ENCODE measurements at places on chromosomes 12 and 14.

GRCh38 chr14:100292301-100292775 is 13.9 kb downstream of the SLC25A29 start:
- no peak for DNase-seq

DNA sequence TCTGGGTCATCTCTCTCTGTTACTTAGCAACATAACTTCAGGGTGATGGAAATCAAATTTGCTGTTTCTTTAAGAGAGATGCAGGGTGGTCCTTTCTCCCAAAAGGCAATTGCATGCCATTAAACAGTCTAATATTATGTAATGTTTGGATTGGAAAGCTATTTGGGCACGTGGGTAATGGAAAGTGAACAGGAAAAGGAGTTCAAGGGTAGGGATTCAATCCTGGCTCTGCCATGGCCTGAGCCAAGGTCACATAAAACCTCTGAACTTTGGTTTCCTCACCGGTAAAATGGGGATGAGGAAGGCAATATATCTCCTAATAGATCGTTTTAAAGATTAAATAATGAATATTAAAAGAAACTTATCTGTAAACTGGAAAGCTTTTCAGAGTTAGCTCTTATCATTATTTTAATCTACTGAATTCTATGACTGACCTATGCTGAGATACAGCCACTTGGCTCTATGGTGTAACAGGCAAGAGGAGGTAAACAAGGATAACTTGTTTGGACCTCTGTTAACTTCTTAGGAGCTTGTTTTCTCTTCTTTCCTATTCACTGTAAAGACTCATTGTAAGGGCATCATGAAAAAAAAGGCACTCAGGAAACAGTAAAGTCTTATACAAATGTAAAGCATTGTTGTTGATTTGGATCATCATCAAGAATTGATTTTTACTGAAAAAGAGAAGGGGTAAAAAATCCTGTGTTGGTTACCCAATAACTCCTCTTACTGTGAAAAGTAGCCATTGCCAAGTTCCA is 55.7 kb upstream of the OVCH1 start:
- peak; percentile 29 for DNase-seq

GRCh38 chr12:108730365-108731104 is 783 bp downstream of the CORO1C start:
- DNase-seq, result no peak

- no peak for DNase-seq
Measured at GRCh38 chr12:69540987-69541386, 44.3 kb upstream of the CCT2 start.

- no peak for DNase-seq
Measured at GRCh38 chr12:47801904-47802246, 17.8 kb downstream of the HDAC7 start.

GRCh38 chr14:34222867-34223266 is 239.2 kb downstream of the SPTSSA start:
- no peak for DNase-seq

GRCh38 chr14:69242311-69243224 is 17.4 kb upstream of the GALNT16 start:
- peak; percentile 82 for DNase-seq

DNA sequence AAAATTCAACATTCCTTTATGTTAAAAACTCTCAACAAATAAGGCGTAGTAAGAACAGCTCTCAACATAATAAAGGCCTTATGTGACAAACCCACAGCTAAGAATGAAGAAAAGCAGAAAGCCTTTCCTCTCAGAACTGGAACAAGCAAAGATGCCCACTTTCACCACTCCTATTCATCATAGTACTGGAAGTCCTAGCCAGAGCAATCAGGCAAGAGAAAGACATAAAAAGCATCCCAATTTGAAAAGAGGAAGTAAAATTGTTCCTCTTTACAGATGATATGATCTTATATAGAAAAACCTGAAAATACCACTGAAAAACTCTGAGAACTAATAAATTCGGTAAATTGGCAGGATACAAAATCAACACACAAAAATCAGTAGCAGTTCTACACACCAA is 52.1 kb downstream of the STON2 start:
- DNase-seq, result no peak

DNA sequence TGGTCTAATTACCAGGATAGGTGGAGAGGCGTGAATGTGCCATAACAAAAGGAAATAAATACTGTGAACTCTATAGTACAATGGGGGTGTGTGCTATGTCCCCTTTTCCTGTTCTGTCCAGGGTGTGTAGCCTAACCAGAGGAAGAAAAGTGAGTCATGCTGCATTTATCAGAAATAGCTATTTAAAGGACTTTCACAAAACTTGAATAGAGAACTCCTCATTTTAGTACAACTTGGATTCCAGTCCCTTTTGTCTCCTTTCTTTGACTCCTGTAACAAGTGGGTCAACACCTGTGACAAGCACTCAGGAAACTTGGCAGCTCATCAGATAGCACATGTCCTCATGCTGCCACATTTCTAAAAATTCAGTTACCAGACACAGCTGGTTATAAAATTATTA is 123.4 kb downstream of the CCDC91 start:
- no peak for DNase-seq

DNA sequence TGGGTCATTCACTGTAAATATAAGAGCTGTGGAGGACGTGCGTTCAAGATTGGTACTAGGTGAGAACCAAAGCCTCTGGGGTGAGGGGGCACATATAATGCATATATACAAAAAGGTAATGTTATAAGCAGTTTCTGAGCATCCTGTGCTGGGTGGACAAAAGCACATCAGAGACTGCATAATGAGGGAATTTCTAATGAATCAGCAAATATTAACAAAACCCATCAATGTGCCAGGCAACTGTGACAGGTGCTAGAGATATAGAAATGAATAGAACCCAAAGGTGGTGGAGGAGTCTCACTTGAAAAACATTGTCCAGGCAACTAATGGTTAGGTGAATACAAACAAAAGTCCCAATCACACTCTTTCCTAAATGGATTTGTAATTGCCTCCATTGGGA is 74.7 kb downstream of the GPR65 start:
- DNase-seq, result no peak

DNA sequence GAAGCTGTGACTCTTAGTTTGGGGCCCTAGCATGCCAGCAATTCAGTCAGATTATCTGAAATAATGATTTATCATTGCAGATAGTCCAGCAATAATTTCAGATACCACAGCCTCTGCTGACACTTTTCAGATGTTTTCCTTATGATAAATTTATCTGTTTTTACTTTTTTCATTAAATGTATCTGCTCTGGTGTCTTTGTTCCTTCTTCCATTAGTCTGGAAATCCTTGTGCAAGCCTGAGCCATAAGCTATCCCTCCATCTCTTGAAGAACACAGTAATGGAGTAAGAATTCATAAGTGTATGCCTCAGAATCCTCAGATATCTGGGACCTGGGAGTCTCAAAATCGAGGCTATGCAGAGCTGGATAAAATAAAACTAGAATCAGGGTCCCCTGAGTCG is 146.4 kb upstream of the KRR1 start:
- DNase-seq, result no peak

- no peak for DNase-seq
Measured at GRCh38 chr12:121515615-121516014, 65.2 kb downstream of the KDM2B start.

GRCh38 chr12:13377698-13378097 is 181.2 kb downstream of the EMP1 start:
- no peak for DNase-seq

- DNase-seq, result no peak
Measured at GRCh38 chr12:65014504-65015271, 106.4 kb downstream of the WIF1 start.

- no peak for DNase-seq
Measured at GRCh38 chr12:19962192-19962591, 406.1 kb upstream of the PDE3A start.

DNA sequence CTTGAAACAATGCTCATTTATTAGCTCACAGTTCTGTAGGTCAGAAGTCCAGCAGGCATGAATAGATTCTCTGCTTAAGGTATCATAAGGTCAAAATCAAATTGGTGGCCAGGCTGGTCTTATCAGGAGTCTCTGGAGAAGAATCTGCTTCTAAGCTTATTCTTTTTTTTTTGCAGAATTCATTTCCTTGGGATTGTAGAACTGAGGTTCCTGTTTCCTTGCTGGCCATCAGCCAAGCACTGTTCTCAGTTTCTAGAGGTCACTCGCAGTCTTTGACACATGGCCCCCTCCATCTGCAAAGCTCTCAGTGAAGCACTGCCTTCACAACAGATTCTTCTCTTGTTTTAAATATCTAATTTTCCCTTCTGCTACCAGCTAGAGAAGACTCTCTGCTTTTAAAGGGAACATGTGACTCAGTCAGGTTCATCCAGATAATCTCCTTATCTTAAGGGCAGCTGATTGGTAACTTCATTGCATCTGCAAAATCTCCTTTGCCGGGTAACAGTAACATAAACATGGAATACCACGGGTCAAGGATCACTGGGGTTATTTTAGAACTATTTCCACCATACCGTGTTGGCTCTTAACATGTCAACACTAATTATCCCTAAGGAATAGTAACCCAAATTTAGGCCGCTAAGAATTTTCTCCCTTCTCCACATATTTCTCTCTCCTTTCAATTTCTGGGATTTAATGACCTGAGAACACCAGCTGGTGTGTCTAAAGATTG is 25.3 kb downstream of the RHOJ start:
- DNase-seq, result no peak

DNA sequence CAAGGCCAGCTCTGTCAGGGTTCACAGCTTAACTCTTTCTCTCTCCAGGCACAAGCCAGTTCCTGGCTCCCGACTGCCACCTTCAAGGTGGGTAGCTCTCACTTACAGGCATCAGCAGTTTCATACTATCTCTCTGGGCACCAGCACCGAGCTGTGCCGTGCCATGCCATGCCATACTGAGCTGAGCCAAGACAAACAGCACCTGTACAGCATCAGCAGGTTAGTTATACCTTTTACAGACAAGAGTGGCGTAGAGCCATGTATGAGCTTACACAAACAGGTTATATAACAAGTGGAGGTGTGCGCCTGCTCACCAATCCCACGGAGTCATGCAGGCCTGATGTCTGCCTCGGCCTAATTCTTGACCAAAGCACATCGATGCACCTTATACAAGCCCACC is 1098.7 kb downstream of the AACS start:
- DNase-seq, result no peak

DNA sequence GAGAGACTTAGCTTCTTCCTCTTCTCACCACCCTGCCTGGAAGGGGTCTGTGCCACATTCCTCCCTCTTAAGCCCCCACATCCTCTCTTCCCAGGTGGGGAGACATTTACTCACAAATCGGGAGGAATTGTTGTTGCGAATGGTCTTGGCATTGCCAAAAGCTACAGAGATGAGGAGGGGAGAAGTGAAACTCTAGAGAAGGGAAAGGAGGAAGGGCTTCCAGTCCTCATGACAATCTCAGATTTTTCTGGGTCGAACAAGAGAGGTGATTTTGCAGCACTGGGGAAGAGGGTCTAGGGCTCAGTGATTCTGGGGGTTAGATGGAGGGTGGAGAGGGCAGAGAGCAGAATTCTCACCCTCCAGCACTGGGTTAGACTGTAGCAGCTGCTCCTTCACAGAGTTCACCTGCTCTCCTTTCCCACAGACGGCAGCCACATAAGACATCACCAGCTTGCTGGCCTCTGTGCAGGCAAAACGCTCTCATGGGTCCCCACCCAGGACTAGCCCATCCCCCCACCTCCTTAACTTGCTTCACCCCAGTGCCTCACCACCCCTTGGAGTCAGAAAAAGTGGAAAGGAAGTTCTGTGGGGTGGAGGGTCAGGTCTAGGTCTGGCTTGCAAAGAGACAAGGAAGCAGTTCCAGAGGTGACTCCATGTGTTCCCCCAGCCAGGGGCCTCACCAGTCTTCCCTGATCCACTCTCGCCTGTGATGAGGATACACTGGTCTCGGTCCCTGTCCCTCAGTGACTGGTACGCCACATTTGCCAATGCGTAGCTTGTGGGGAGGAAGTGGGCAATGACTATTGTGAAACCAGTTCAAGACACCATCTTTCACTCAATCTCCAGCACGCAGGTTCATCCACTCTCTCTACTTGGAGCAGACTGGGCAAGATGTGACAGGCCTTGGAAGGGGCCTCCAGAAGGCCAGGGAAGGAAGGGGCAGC is 2.7 kb downstream of the MYO1A start:
- no peak for DNase-seq

- peak; percentile 84 for DNase-seq
Measured at GRCh38 chr12:12899530-12900380, 8.4 kb downstream of the GPRC5A start.

DNA sequence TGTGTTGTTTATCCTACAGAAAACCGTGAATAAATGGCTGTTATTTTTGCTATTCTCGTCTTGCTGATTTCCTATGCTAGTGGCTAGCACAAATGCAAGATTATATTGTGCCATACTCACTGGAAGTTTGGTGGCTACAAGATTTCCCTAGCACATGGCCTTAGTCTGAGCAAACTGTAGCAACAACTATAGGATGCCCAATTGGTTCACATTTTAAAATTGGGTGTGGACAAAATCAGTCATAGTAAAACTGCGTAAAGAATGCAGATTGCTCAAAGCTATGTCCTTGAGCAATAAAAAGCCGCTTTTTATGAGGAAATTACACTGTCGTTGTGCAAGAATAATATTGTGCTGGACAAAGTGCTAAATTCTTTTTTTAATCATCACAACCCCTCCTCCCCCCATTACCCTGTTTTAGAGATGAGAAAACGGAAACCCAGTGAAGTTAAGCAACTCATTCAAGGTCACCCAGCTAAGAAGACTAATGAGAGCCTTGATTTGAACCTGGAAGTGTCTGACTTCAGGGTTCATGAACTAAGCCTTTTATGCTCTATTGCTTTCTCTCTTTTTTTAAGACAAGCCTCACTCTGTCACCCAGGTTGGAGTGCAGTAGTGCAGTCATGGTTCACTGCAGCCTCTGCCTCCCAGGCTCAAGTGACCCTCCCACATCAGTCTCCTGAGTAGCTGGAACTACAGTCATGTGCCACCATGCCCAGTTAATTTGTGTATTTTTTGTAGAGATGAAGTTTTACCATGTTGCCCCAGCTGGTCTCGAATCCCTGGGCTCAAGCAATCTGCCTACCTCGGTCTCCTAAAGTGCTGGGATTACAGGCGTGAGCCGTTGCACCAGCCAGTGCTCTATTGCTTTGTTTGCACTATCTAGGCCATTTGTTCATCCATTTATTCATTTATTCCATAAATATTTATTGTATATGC is 73.6 kb downstream of the SRGAP1 start:
- peak; percentile 37 for DNase-seq

GRCh38 chr12:112927925-112928324 is 10.3 kb upstream of the OAS3 start:
- no peak for DNase-seq

- DNase-seq, result no peak
Measured at GRCh38 chr12:119204131-119204530, 25.4 kb downstream of the HSPB8 start.

DNA sequence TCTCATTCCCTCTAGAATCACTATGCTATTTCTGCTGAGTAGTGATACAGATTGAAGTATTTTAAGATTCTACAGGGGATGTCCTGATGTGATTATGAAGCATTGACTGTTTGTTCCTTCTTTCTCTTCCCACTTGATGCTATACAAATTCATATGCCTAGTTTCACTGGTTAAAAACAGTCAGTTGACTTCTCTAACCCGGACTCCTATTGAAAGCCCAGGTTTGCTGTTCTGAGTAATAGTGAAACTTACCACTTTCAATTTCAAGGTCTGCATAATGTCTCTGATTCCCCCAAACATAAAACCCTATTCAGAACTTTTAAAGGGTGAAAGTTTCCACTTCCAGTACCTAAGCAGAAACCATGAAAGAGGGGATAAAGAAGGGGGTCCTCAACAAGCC is 117.7 kb upstream of the RPL10L start:
- DNase-seq, result no peak

GRCh38 chr12:108972358-108972757 is 48.5 kb downstream of the SVOP start:
- DNase-seq, result no peak

All from COLO829 (cell line).